ENCODE measurements at places on chromosomes 4 and X.

DNA sequence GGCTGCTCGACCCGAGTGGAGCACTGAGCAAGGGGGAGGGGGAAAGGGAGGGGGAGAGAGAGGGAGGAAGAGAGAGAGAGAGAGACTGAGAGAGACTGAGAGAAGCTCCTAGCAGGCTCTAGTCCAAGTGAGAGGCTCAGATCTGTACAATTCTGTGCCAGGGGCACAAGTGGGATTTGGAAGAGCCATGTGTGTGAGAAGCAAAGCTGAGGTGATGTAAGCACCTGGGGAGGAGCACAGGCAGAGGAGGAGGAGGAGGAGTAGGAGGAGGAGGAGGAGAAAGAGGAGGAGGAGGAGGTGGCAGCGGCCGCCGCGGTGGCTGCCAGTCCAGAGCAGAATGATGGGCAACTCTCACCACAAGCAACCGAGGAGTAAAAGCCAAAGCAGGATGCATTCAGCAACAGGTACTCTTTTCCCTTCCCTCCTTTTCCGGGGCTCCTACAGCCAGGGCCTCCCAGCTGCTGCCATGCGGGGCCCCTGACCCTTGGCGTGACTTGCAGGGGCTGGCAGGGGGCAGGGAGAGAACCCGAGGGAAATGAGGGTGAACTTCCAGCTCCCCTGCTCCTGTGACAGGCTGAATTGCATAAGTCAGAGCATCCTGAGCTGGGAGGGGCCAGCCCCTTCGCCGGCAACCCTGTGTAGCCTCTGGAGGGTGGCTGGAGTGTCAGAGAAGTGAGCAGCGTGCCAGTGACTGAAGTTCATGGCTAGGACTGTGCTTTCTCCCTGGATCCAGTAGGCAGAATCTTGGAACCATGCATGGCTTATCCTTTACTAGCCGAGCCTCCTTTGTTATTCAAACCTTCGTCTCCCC, 62.2 kb downstream of the RTL5 start:
- no peak for DNase-seq

GRCh38 chr4:102862016-102862415, 6.8 kb upstream of the CISD2 start:
- no peak for DNase-seq

DNA sequence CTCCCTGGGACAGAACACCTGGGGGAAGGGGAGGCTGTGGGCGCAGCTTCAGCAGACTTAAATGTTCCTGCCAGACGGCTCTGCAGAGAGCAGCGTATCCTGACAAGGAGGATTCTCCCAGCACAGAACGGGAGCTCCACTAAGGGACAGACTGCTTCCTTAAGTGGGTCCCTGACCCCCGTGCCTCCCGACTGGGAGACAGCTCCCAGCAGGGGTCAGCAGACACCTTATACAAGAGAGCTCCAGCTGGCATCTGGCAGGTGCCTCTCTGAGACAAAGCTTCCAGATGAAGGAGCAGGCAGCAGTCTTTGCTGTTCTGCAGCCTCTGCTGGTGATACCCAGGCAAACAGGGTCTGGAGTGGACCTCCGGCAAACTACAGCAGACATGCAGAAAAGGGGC, 44.5 kb upstream of the FAAH2 start:
- DNase-seq, result no peak

DNA sequence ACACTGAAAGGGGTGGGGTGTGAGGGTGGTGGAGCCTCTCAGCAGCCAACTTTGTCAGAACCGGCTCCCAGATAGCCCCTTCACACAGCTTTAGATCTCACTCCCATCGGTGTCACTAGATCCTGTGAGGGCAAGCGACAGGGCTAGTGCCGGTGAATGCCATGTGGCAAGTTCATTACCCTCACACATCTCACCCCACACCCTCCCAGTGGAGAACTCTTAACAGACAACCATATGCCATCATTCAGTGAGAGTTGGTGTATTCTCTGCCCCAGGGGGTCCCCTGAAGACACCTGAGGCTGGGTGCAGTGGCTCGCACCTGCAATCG, 15.3 kb downstream of the SEPTIN6 start:
- no peak for DNase-seq

- DNase-seq, result no peak
Observed at GRCh38 chr4:3256230-3257102, 7.5 kb downstream of the MSANTD1 start.

DNA sequence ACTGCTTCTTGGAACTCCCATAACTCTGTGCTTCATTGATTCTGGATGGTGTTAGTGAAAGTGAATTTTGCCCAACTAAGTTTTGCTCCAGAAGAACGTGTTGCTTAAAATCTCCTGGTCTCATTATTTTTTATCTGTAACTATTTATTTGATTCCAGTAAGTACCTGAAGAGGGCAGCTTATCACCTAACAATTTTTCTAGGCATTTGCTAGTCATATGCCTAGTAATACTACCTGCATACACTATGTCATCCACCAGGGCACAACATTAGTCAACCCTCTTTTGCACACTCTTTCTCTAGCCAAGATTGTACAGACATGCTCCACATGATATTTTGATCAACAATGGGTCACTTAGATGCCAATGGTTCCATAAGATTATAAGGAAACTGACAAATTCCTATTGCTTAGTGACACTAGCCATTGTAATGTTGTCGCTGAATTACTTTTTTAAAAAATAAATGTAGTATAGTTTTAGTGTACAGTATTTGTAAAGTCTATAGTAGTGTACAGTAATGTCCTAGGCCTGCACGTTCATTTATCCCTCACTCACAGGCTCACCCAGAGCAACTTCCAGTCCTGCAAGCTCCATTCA, 499.9 kb upstream of the AADAT start:
- peak; percentile 2 for DNase-seq

GRCh38 chrX:20796450-20796849, 529.7 kb upstream of the RPS6KA3 start:
- DNase-seq, result no peak

DNA sequence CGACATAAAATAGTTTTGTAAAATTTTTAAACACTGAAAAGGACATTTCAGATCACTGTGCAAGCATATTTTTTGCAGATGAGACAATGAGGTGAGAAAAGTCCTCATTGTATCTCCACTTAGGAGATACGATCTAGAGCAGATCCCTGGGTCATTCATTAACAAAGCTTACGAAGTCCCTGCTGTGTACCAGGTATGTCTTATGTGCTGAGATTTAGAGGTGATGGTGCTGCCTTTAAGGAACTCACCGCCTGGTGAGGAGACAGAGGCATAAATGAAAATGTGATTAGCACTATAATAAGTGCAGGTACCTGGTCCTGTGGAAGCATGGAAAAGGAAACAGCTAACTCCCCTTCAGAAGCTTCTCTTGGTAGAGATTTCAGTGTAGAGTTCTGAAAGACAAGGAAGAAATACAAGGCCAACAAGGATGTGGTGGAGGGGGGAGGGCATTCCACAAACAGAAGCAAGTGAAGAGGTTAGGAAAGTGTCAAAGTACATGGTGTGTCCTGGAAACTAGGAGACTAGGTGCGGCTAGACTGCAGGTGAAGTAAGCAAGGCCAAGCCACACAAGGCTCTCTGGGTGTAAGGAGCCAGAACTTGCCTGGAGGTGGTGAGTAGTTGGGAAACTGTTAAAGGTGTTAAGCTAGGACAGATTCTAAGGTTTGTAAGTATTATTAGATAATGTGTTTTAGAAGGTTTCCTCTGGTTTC, 1.5 kb upstream of the NDNF start:
- DNase-seq, result no peak

GRCh38 chr4:142883040-142883832, 37.1 kb upstream of the INPP4B start:
- DNase-seq, result no peak

DNA sequence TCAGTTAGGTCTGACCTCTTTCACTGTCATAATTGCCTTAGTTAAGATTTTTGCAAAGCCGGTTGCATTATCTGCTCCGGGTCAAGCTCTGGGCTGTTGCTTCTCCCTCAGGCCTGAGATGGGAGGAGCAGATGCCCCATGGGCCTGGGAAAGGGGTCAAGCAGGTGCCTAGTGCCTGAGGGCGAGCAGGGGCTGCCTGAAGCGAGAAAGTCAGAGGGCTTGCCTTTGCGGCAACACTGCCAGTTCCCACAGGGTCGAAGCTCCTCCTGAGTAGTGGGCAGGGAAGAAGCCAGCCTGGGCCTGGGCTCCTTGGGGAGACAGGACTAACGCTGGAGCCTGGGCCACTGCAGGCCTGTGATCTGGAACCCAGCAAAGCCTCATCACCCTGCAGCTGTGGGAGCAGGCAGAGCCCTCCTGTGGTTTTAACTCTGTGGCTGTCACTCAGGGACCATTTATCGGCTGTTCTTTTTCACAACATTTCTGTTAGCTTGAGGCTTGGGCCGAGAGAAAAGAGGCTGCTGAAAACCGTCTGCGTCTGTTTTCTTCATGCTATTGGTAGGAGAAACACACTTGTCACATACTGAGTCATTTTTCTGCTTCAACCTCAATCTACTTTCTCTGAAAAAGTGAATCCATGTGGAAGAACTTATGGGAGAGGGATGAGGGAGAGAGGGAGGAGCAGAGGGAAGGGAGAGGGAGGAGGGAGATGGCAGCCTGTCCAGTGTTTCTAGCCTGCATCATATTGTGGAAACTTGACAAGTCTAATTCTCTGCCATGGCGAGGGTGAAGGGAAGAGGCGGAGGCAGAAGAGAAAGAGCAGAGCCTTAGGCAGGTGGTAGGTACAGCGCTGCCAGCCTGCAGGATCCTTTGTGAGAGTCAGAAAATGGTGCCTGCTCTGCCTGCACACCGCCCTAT, 68.4 kb downstream of the RHOH start:
- no peak for DNase-seq

- DNase-seq, result no peak
Observed at GRCh38 chr4:129603241-129603931, 507.4 kb downstream of the C4orf33 start.

- DNase-seq, result no peak
Observed at GRCh38 chrX:140918398-140919038, 83.9 kb upstream of the SPANXB1 start.

DNA sequence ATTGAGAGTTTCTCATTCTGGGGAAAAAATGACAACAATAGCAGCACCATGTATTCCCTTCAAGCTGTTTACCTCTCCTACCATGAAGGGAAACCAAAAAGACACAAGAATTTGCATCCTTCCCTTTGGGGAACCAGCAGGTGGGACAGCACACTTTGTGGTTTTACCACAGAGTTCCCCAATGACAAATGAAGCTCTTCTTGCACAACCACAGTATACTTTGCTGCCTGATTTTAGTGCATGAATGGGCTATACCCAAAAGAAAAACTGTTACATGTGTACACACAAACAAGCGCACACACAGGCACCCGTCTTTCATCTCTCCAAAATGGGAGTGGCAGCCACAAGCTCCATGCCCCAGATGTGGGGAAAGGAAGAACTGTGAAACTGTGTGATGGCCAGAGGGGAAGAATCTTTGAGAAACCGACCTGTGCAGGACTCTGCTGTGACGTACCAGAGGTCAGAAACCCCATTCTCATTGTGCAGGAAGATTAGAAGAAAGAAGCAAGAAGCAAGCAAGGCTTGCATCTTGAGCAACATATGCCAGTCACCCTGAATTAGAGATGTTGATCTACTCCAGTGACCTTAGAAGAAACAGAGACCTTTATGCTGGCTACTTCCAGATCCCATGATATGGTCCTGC, 2.7 kb upstream of the MAML3 start:
- DNase-seq, result no peak

GRCh38 chr4:59044286-59044900, 1934.2 kb upstream of the IGFBP7 start:
- DNase-seq, result no peak

GRCh38 chr4:41757521-41758156, 9.1 kb upstream of the PHOX2B start:
- no peak for DNase-seq

DNA sequence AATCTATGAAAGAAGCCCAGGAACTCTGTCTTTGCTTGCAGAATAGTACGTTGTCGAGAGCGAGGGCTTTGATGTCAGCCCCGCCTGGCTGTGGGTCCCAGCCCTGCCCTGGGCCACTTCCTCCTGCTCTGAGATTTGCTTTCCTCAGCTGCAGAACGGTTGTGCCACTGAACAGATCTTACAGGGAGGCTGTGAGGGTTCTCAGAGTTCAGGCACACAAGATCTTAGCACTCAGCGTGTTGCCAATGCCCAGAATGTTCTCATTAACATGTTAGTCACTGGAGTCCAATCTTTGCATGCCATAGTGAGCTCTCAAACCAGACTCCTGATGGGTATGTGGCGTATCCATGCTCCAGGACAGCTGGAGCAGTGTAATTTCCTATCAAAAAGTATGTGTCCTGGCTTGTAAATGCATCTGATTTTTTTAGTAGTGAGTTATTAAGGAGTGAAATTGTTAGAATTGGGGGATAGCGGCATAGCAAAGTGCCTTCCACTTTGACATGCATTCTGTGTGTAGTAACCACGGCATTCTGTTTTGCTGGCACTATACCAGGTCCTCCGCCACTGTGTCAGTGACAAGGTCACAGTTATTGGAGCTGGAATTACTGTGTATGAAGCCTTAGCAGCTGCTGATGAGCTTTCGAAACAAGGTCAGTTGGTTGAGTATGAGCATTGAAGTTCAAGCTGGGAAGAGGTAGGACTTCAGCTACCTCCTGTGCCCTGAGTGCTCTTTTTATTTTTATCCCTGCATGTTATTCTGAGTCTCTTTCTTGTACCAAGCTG, 31.6 kb downstream of the TKTL1 start:
- DNase-seq, result no peak

GRCh38 chrX:96576368-96576767, 108.3 kb upstream of the DIAPH2 start:
- DNase-seq, result no peak

GRCh38 chr4:81307991-81308390, 93.0 kb upstream of the PRKG2 start:
- DNase-seq, result no peak

DNA sequence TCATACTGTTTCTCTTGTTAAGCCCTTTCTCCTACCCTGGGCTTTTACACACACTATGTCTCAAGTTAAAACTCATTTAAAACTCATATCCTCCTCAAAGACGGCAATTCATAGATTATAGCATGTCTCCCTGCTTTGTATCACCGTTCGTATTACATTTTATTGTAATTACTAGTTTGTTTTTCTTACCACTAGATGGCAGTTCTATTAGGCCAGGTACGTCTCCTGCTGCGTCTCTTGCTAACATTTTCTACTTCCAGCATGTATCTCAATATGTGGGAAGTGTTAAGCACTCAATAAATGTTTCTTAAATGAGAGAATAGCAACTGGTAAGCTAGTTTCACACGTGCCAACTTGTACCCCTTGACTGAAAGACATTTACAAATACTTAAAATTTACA, 450.3 kb upstream of the PCDH7 start:
- no peak for DNase-seq

DNA sequence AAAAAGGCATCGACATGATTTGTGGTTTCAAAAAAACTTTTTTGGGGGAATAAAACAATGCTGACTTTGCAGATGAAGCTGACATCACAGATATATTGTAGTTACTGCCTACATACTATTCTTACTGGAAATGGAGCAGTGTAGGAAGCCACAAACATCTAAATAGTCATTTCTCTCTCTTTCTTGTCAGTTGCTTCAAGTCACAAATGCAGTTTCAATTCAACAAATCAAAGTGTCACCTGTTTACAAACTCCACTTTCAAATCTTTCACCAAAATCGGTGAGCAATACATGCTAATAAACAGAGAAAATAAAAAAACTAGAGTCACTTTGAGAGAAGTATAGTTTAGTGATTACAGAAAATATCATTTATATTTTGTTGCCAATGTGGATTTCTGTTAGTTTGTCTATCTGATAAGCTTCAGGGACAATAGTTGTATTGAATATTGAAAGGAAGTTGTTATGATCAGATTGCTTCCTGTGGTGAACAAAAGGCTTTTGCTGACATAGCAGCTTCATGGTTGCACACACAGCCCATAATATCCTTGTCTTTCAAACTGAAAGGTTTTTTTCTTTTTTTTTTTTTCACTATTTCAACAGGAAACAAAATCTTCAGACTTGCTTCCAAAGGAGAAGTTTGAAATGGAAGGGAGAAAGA, 49.7 kb upstream of the PTPN13 start:
- DNase-seq, result no peak

All from right kidney (tissue), 9 donors.